ENCODE measurements at places on chromosomes 7 and 10.

GRCh38 chr10:91360461-91360860, 49.7 kb upstream of the HECTD2 start:
- no peak for DNase-seq
- no peaks in the 10 kb centered on the region for H3K27me3 ChIP-seq
- no peak overlapping the region for H3K27ac ChIP-seq
- H3K36me3 ChIP-seq, result no peaks in the 10 kb centered on the region
- H3K4me1 ChIP-seq, result no peaks in the 10 kb centered on the region

- peaks cover 4% of the 10 kb centered on the region for H3K27me3 ChIP-seq
- H3K4me1 ChIP-seq, result no peaks in the 10 kb centered on the region
- no peak overlapping the region for H3K4me3 ChIP-seq
- no peak overlapping the region for H3K27ac ChIP-seq
- no peaks in the 10 kb centered on the region for H3K36me3 ChIP-seq
- no peak for DNase-seq
These were observed 101.6 kb upstream of the FAM13C start for GRCh38 chr10:59463909-59464308.

GRCh38 chr10:24992512-24993133, 23.3 kb downstream of the ENKUR start:
- no peak overlapping the region for H3K4me3 ChIP-seq
- no peak overlapping the region for H3K27ac ChIP-seq
- no peak for DNase-seq
- H3K4me1 ChIP-seq, result no peaks in the 10 kb centered on the region

DNA sequence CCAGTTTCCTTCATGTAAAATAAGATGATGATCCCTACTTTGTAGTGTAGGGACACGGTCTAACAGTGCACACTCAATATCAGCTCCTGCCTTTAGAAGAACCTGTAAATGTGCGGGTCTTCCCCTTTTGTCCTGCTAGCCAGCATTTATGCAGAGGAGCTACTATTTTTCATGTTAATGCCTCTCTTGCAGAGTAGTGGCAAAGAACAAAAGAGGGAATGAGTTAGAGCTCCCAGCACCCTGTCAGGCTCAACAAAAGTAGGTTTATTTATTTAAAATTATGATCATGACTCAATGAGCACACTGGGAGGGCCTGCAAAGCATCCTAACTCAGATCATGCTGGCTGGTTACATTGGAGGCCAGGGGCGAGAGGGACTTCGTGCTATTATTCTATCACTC, 414.5 kb upstream of the COBL start:
- no peaks in the 10 kb centered on the region for H3K36me3 ChIP-seq
- H3K4me3 ChIP-seq, result no peak overlapping the region
- no peaks in the 10 kb centered on the region for H3K27me3 ChIP-seq
- no peaks in the 10 kb centered on the region for H3K4me1 ChIP-seq

GRCh38 chr7:33714208-33714607, 191.1 kb upstream of the BMPER start:
- H3K36me3 ChIP-seq, result no peaks in the 10 kb centered on the region
- no peak for DNase-seq
- no peaks in the 10 kb centered on the region for H3K27me3 ChIP-seq
- H3K4me1 ChIP-seq, result no peaks in the 10 kb centered on the region
- no peak overlapping the region for H3K27ac ChIP-seq
- no peak overlapping the region for H3K4me3 ChIP-seq

DNA sequence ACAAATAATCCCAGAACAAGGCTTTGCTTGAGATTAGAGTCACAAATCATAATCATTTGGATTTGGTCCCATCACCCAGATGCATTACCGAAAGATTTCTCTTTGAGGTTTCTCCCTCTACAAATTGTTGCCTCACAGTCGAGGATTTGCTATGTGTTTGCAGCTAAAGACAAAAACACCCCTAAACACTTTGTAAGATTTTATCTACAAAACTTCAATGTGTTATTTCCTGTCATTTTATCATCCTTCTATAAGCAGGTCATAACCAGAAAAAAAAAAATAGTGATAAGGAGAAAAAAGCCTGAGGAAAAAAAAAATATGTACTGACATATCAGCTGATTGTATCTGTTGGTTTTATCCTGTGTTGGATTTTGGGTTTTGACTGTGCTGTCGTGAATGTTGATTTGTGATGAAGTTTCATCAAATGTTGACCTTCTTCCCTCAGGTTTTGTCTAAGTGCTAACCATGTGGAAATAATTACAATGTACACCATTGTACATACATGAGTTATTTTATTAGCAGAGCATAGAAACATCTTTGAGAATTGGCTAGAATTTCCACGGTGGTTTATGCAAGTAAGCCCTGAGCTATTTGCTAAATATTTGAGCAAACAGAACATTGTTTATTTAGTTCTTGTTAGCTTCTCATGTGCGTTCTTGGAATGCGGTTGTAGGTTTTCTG, 274.4 kb downstream of the NEBL start:
- no peak for DNase-seq
- peaks cover 18% of the 10 kb centered on the region for H3K27me3 ChIP-seq
- H3K4me3 ChIP-seq, result no peak overlapping the region
- no peaks in the 10 kb centered on the region for H3K36me3 ChIP-seq

GRCh38 chr10:50231515-50232260, 19.6 kb downstream of the ASAH2 start:
- H3K4me1 ChIP-seq, result no peaks in the 10 kb centered on the region
- no peaks in the 10 kb centered on the region for H3K36me3 ChIP-seq
- no peak overlapping the region for H3K4me3 ChIP-seq

- no peaks in the 10 kb centered on the region for H3K36me3 ChIP-seq
- no peaks in the 10 kb centered on the region for H3K4me1 ChIP-seq
- no peak overlapping the region for H3K4me3 ChIP-seq
- DNase-seq, result no peak
- H3K27me3 ChIP-seq, result peaks cover 2% of the 10 kb centered on the region
These were observed 88.2 kb downstream of the CHRM2 start for GRCh38 chr7:136956671-136957070.

DNA sequence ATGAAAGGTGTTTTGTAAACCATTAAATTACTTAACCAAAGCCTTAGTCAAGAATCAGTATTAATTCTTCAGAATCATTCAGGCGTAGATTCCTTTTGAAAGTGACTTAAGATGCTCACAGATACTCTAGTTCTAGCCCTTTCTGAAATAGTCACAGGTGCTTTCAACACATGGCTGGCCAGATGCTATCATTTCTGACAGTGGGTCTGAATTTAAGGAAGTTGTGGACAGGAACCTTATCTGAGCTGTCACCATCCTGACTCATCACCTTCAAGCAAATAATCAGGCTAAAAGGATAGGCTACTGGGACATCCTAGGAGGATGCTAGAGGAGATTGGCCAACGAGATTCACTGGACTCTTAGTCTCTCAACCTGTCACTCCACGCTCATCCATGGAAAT, 501.5 kb downstream of the LRMDA start:
- H3K27ac ChIP-seq, result no peak overlapping the region
- H3K4me1 ChIP-seq, result no peaks in the 10 kb centered on the region
- no peaks in the 10 kb centered on the region for H3K36me3 ChIP-seq
- H3K27me3 ChIP-seq, result peaks cover 3% of the 10 kb centered on the region
- H3K4me3 ChIP-seq, result no peak overlapping the region
- no peak for DNase-seq

- no peaks in the 10 kb centered on the region for H3K36me3 ChIP-seq
- no peaks in the 10 kb centered on the region for H3K4me1 ChIP-seq
- DNase-seq, result peak; percentile 27
- no peak overlapping the region for H3K27ac ChIP-seq
- no peak overlapping the region for H3K4me3 ChIP-seq
These were observed 73.7 kb downstream of the NKX6-2 start for GRCh38 chr10:132712291-132712690.
